ENCODE measurements at places on chromosomes 3 and 15. TPM values are rescaled to one million over a fixed set of nuclear protein-coding genes. Genes with fewer than 3 reads are reported as not detected.

Gene ERICH6
- not detected for total RNA-seq

Gene KBTBD13
- not detected for total RNA-seq

Gene GABRB3
- 1.9 TPM for total RNA-seq

Gene ECT2
- total RNA-seq, result 23.3 TPM

Gene GHSR
- total RNA-seq, result not detected

Gene MEGF11
- total RNA-seq, result not detected

Gene NR2E3
- total RNA-seq, result 0.95 TPM

DNA sequence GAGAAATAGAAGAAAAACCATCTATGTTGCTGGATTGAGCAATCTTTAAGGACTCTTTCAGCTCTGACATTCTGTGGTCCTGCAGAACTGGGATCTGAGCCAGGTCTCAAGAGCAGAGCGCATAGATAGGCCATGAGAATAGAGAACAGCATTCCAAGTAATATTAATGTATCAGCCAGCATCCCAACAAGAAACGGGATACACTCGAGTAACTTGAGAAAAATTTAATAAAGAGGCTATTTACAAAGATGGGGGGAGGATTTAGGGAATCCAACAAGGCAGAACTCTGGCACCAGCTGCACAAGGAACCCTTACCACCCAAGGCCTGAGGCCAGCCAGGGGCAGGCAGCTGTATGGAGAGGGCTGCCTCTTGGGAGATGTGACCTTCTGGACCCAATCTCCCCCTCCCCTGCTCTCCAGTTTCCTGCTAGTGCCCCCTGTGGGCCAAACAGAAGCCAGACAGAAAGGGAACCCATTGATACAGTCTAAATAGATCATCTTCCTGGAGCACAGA lies 8.2 kb downstream of the TMOD2 start:
- DNase-seq, result peak; percentile 41

DNA sequence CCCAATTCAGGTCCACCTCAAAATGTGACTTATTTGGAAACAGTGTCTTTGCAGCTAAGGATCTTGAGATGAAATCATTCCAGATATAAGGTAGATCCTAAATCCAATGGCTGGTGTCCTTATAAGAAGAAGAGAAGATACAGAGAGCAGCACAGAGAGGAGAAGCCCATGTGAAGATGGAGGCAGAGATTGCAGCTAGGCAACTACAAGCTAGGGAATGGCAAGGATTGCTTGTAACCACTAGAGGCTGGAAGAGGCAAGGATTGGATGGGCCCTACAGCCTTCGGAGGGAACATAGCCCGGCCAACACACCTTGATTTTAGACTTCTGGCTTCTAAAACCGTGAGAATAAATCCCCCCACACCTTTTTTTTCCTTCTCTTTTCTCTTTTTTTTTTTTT lies 38.5 kb downstream of the SYN2 start:
- no peak for DNase-seq

DNA sequence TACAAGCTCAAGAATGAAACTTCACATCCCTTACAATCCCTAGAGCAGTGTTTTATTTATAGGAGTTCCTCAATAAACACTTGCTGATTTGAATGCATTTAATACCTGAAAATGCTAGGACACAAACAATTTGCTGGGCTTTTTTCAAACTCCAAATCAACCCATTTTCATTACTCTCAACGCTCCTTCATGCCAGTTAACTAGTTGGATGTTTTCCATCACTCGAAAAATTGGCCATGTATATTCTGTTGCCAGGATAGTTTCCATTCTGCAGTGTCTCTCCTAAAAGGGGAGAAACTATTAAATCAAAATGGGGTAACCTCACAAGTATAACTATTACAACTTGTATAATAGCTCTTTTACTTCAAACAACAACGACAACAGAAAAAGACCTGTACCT lies 1.2 kb downstream of the GBE1 start:
- DNase-seq, result no peak

GRCh38 chr3:62875558-62876002 lies 364 bp upstream of the CADPS start:
- DNase-seq, result no peak

GRCh38 chr15:25777037-25777436 lies 86.1 kb downstream of the ATP10A start:
- DNase-seq, result no peak

DNA sequence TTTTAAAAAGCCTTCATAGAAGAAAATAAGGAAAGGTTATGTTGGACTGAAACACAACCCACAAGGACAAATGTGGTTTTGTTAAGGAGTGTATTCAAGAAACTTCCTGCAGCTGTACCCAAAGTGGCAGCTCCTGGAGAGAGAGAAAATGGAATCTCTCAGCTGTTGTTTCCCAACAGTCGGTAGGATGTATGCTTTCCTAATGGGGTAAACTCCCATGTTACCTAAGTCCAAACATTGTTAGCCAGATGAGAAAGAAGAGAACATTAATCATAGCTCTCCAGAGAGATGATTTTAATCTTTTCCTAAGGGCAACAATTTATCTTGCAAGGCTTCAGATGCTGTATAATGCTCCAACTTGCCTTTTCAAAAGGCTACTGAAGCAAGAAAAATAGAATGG lies 22.6 kb upstream of the TEX9 start:
- DNase-seq, result no peak

DNA sequence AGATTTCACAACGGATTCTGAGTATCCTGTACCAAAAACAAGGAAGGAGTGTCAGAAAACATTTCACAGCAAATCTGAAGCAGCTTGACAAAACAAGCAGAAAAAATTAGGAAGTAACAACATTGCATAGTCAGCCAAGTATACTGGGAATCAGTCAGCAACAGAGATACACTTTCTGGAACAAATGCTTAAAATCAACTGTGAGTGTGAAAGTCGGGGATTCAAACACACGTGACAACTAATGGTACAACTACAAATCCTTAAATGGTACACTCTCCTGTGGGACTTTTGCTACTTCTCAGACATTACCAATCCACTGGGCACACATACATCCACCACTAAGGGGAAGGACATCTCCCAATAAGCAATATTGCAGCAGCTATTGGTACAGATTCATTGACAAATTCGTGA lies 296.6 kb upstream of the MME start:
- DNase-seq, result no peak

Data from transverse colon (tissue), 4 donors.